ENCODE measurements at places on chromosomes 3 and 15.

- DNase-seq, result no peak
Observed at GRCh38 chr3:9169956-9170850, 79.2 kb downstream of the SRGAP3 start.

DNA sequence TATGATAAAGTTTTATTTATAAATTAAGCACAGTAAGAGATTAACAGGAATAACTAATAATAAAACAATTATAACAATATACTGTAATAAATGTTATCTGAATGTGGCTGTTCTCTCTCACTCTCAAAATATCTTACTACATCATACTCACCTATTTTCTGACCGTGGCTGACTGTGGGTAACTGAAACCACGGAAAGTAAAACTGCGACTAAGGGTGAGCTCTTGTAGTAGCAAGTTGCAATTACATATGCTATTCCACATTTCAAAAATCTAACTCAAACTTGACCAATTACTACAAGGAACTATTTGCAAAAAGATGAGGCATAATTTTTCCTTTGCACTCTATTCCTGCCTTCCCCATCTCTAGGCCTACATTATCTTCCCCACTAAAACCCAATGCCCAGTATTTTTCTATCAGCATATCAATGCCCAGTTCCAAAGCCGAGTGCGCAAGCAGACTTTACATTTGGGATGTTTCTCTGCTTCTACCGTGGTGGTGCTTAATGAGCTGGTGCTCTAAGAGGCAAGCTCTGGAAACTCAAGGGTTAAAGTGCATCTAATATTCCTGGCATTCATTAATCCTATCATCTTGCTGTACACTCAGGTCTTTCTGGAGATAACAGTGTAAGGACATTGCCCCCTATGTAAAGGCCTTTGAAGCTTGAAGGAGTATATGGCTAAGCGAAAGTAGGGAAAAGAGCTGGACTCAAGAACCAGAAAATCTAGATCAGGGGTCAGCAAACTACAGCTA lies 6.7 kb downstream of the PCYT1A start:
- no peak for DNase-seq

GRCh38 chr3:52092271-52092660 lies 35.9 kb upstream of the DUSP7 start:
- no peak for DNase-seq

DNA sequence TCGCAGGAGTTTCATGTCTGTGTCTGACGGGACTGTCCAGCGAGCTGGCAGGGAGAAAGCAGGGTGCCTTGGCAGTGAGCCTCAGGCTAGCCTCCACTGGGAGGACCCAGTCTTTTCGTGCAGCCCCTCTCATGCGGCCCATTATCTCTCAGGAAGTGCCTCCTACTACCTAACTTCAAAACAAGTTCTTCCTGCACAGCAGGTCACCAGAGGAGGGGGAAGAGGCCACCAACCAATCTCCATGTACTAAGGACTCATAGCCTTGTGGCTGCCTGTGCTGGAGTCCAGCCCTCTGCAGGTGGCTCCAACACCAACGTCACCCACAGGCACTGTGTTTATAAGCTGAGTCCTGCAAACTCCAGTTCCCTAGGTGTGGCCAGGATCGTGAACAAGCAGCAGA lies 4.8 kb downstream of the VIPR1 start:
- no peak for DNase-seq

- DNase-seq, result no peak
Observed at GRCh38 chr3:186787642-186788481, 4.5 kb downstream of the EIF4A2 start.

Data from NCI-H2171 (cell line).